ENCODE measurements at places on chromosomes 11 and 22.

- no peak for DNase-seq
Measured at GRCh38 chr11:19241260-19242178, 774 bp upstream of the E2F8 start.

- no peak for DNase-seq
Measured at GRCh38 chr11:69950120-69950519, 128.0 kb upstream of the ANO1 start.

DNA sequence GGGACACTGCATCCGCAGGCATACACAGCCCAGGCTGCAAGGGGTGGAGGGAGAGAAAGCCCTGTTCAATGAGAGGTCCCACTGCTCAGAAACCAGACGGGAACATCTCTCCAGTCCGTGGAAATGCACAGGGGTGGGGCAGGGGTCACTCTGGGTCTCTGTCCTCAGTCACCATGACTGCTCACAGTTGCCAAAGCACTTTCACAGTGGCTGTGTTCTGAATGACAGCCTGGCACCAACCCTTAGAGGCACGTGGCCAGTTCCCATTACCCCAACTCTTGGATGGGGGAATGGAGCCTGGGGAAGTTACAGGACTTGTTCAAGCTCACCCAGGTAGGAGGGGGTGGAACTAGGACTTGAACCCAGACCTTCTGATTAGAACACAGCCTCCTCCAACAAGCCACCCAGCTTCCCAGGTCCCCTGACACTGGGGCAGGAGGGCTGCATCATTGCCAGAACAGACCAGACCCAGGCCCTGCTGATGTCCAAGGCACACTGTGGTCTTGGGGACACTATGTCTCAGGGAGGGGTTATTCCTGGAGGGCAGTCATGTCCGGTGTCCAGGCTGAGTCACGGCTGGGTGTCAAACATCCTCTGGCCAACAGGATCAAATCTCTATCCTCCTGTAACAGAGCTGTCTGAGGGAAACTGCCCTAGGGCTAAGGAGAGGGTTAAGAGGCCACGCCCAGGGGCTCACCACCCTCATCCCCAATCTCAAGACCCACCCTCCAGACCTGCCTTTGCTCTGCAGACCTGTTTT lies 8.2 kb downstream of the ZNF70 start:
- no peak for DNase-seq

DNA sequence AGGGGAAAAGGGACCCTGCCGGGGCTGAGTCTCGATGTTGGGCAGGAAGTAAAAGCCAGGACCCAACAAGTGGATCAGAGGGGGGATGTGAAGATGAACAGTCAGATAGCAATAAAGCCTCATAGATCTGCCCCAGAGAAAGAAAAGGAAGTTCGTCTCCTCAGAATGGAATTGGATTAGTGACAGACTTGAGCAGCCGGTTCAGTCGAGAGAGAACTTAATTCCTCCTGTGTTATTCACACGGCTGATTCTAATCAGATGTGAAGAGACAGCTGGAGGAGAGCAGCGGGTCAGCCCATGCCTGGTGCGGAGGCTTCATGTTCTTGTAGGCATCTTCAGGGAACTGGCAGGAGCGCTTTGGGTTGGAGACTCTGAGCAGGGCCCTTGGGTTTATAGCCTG lies 29.3 kb upstream of the CABP7 start:
- DNase-seq = no peak

DNA sequence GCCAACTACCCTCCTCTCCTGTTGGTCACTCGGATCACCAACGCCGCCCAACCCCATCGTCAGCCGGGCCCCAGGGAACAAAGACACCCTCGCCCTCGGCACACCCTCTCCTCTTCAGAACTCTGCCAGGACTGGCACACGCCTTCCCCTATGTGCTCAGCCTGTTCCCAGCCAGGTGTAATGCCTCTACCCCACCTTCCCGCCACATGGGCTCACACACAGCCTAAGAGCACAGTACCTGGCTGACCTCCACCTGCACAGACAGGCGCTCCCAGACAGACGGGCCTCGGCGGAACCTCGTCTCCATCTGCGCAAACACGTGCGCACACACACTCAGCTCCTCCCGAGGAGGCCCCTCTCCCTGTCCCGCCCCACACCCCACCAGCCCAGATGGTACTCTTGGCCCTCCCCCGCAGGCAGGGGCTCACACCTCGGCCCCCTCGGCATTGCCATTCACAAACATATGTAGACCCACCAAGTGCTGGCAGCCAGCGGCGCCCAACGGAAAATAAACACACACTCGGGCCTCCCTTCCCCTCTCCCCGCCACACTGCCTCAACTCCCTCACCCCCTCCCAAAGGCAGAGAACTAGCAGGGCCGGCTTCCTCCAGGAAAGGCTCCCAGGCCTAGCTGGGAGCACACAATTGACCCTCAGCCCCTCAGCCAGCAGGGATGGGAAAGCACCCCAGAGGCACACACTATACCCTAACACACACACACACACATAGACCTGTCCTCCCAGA lies 8.5 kb downstream of the ELFN2 start:
- DNase-seq = no peak

DNA sequence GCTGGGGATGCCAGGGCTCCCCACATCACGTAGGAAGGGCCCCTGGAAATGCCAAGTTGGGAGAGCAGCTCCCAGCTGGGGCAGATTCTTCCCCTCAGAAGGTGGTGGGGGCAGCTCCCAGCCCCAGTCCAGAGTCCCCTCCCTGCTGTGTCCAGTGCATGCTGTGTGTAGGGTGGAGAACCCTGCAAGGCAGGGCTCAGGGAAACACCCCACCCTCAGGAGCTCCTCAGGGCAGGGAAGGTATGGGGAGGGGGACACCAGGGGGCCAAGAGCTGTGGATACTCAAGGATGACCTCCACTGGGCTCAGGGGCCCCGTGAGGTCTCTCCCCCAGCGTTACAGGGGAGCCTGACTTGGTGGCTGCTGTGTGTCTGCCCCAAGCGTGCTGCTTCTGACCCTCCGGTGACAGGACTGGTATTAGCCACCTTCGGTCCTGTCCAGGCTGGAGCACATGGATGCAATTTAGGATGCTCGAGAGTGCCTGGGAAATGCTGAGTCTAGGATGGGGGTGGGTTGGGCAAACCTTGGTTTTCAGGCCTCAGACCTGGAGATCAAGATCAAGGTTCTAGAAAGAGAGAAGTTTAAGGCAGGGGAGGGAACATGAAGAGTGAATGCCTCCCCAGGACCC lies 16.1 kb upstream of the CABP7 start:
- DNase-seq = no peak

GRCh38 chr11:126819194-126819593 lies 181.4 kb downstream of the KIRREL3 start:
- DNase-seq = no peak

GRCh38 chr11:71269603-71270511 lies 17.5 kb upstream of the SHANK2 start:
- DNase-seq = no peak

DNA sequence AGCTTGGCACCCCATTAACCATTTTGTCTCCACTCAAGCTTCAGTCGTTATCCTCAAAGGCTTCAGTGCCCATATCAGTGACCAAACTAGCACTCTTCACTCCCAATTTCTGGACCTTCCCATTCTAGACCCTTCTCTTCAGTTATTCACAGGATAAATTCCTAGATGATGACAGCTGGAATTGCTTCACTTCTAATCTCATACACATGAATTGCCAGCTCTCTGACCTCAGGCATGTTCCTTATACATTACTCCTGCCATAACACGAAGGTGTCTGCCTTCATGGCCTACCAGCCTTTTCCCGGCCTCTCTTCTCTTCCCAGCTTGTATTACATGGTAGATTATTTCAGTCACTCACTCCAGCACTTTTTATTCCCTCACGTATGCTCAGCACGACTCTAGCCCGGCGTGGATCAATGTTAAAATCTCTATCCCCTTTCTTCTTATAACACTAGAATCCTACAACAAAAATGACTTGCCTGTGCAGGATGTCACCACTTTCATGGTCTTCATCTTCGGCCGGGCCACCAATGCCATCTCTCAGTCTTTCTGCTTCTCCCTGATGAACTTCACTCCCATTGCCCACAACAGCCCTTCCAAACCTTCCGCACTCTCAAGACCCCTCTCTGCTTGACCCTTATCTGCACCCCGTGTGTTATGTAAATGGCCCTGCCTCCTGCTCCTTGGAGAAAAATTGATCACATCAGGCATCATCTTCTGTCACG lies 36.9 kb downstream of the EIF3F start:
- DNase-seq = no peak

GRCh38 chr11:120280600-120281051 lies 40.7 kb downstream of the POU2F3 start:
- DNase-seq = no peak

DNA sequence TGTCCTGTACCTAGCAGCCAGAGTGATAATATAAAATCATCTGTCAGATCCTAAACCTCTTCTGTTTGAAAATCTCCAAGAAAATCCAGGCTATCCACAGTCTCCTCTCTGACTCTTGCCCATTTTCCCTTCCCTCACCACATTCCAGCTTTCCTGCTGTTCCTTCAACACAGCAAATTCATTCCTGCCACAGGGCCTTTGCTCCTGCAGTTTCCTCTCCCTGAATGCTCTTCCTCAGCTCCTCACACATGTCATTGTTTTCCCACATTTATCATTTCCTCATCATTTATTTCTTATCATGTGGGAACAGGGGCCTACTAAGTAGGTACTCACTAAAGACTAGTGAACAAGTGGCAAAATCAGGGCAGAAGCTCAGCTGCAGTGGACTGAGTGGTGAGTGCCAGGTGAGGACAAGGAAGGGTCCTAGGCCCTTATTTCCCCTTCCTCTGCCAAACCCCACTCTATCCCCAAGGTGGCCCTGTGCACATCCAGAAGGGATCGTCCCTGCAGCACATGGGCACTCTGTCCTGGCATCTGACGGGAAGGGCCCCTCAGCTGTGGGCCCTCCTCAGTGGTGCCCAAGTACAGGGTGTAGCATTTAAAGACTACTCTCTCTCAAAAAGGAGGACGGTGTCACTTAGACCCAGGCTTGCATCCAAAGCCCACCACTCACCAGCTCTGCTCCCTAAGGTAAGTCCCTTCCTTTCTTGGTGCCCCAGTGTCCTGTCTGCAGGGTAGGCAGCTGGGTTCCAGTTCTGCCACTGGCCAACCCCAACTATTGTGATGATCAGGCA lies 2.0 kb downstream of the LRRC32 start:
- DNase-seq = no peak

DNA sequence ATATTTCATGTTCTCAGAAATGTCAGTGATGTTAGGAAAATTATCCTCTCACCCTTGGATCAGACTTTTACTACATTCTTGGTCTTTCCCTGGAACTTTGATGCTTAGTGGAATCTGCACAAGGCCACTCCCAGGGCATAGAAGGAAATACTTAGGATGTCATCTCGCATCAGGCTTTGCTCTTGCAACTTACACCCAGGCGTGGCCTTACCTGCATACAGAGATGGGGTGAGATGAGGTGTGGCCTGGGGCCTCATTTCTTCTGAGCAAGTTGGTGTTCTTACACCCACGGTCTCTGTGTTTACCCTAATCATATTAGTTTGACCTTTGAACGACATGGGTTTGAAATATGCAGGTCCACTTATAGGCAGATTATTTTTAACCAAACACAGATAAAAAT lies 19.0 kb upstream of the OR52K2 start:
- no peak for DNase-seq

DNA sequence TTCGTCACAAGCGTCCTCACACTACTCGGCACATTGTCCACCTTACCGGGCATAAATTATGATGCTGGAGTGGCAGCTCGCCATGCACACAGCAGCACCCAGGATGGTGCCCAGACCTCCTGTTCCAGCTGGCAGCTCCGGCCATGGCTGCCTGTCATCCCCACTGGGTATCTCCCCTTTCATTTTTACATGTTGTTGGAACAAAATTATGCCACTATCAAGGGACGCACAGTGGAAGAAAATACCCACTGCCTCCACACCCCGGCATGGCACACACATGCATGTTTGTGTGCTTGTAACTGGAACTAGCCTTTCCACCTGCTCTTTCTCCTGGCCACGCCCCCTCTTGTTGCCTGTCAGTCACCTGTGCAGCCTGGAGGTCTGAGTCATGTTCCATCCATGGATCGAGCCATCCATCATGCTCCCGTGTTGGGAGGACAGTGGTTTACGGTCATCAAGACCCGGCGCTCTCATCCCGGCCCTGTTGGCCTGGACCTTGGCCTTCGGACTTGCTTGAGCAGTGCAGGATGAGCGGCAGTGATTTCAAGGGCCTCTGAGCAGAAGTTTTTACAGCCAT lies 1069.6 kb downstream of the BRD1 start:
- DNase-seq = no peak

- no peak for DNase-seq
Measured at GRCh38 chr11:62664405-62665074, 470 bp downstream of the C11orf98 start.

- peak; percentile 20 for DNase-seq
Measured at GRCh38 chr22:20748731-20749428, 25.0 kb upstream of the SERPIND1 start.

DNA sequence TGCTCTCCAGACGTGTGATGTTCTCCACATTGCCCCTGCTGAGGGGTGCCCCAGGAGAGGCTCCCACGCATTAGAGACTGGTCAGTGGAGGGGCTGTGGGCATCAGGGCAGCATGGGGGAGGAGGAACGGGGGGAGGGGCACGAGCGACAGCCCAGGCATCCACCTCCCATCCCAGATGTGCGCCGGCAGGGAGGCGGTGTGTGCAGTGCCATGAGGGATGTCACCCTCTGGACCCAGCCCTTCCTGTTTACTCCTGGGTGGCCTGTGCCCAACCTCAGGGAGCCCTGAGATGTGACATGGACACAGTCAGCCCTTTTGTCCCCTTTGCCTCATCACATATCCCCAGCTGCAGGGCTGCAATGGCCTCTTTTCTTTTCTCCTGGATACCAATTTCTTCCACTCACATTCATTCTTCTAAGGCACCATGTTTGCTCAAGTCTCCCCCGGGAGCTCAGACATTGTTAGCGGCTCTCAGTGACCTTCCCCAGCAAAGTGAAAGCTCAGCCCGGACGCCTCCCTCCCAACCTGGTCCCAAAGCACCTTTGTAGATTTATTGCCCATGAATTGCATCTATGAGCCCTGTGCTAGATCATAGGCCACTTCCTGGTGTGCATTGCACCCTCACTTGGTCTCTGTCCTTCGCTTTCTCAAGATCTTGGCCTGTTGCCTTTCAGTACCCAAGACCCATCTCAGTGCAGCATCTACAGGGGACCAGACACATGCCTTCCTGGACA lies 150.6 kb downstream of the CEP164 start:
- DNase-seq = no peak

DNA sequence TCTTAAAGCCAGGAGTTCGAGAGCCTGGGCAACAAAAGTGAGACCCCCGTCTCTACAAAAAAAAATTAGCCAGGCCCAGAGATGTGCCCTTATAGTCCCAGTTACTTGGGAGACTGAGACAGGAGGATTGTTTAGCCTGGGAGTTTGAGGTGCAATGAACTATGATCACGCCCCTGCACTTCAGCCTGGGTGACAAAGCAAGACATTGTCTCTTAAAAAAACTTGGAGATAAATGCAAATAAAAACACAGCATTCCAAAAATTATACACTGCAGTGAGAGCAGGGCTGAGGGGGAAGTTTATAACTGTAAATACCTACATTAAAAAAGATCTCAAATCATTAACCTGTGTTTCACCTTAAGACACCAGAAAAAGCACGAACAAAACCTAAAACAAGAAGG lies 22.1 kb downstream of the AP2A2 start:
- DNase-seq = no peak

- no peak for DNase-seq
Measured at GRCh38 chr11:9527481-9528135, 45.9 kb upstream of the WEE1 start.
